Activated CD4-positive, alpha-beta T cell treated with anti-CD3 and anti-CD28 coated beads, Interleukin-2, Interleukin-4, amounts not matched to agents 100 ng/mL and 50 ng/mL, durations not matched to agents 16 hours and 8 hours (primary cell): ENCODE measurements at places on chromosomes 3 and 15.

GRCh38 chr3:170418422-170419398 is at the start of gene CLDN11:
Gene CLDN11, plus strand, starts transcription at chr3:170418868. Its CDS starts 199 bp downstream, at chr3:170419067.
- DNase-seq = no peak

GRCh38 chr3:18544146-18544545 is 119.0 kb upstream of the SATB1 start:
- no peak for DNase-seq

DNA sequence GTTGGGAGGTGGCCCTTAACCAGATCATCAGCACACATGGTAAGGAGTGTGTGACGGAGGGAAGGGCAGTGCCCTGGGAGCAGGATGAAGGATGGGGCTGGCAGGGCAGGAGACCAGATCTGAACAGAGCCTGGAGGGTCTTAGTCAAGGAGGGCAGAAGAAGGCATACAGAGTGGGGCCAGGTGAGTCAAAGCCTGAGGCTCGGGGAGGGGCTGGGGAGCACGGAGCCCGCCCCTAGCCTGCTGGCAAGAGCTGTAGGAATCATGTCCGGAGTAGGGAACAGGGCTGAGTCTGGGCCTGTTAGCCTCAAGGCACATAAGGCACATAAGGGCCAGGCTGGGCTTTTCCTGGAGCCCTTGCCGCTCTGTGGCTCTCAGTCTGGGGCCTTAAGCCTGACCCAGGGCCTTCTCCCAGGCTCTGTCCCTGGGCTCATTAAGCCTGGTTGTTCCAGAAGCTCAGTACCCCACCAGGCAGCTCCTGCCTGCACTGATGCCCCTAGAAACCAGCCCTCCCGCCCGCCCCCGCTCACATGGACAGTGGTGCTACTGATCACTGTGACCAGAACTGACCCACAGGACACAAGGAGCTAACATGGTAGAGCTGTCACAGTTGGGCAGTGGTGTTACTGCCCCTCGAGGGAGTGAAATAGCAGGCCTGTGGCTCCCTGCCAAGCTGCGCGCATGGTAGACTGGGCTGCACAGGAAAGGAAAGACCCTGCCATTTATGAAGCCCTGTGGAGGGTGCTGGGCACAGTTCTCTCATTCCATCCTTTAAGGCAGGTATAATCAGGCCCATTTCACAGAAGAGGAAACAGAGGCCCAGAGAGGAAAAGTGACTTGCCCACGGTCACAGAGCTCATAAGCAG is 14.6 kb downstream of the ISG20 start:
- DNase-seq = no peak

- no peak for DNase-seq
Measured at GRCh38 chr15:48049736-48050135, 71.1 kb upstream of the SLC24A5 start.

DNA sequence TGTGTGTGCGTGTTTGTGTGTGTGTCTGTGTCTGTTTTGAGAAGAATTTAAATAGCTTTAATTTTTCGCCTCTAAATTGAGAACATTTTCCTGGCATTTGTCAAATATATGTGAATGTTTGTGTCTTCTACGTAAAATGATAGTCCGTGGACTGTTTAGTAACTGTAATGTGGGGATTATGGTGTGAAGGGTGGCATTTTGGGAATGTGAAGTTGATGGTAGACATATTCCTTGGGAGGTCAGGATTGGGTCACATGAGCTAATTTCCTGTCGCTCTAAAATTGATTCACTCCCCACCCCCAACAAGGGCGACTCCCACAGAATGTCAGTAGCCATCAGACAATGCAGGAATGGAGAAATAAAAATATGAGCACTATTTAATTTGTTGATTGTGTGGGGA is 107.3 kb downstream of the ITPR1 start:
- DNase-seq = no peak

- DNase-seq = no peak
Measured at GRCh38 chr3:53039376-53039752, 6.5 kb downstream of the SFMBT1 start.

DNA sequence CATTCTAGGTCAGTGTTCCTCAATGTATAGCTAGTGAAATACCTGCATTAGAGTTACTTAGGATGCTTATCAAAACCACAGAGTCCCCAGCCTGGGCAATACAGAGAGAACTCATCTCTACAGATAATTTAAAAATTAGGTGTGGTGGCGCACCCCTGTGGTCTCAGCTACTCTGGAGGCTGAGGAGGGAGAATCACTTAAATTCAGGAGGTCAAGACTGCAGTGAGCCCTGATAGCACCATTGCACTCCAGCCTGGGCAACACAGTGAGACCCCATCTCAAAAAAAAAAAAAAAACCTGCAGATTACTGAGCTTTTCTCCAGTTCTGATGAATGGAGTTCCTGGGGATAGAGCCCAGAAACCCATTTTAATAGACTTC is 10.1 kb upstream of the MINDY2 start:
- DNase-seq = no peak

DNA sequence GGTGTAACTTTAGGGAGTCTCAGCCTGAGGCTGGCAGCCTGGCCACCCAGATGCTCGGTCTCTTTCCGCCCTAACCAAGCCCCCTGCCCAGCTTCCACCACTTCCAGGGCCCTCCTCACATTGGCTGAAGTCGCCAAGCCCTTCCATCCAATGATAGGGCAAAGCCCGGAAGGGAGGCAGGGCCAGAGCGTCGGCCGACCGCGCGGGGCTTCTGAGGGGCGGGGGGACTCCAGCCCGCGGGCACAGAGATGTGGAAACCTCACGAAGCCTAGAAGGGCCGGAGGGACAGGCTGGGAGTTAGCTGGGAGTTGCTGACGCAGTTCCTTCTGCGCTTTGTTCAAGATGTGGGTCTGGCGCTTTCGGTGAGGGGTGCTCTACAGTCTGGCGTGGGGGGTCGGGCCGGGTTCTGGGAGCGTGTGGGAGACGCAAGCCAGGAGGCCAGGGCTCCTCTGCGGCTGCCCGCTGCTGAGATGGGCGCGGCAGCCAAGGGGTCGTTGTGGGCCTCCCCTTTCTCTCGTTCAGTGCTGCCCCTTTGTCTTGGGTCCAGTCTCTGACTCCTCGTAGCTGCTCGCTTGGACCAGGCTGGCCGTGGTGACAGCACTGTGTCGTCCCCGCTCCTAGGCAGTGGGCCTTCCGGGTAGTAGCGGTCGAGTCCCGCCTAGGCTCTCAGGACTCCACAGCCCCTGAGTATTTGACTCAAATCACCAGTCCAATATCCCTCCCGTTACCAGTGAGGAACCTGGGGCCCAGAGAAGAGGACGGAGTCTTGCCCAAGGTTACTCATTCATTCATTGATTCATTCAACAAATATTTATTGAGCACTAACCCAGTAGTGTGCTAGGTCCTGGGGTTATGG is at the start of gene ZNF660:
Gene ZNF660, plus strand, starts transcription at position 319 of the 856 bp plus-strand sequence. CDS start 9,230 bp downstream, outside the sequence.
- DNase-seq = no peak

- DNase-seq = peak; percentile 38
Measured at GRCh38 chr3:30012941-30013543, 593.4 kb upstream of the TGFBR2 start.

- no peak for DNase-seq
Measured at GRCh38 chr15:33046329-33046728, 148.2 kb downstream of the FMN1 start.

GRCh38 chr3:126259411-126260391 is 79.3 kb upstream of the ALDH1L1 start:
- no peak for DNase-seq

GRCh38 chr3:61632568-61633175 is 71.3 kb downstream of the PTPRG start:
- DNase-seq = no peak

- DNase-seq = no peak
Measured at GRCh38 chr15:52439470-52439869, 89.2 kb downstream of the MYO5A start.

DNA sequence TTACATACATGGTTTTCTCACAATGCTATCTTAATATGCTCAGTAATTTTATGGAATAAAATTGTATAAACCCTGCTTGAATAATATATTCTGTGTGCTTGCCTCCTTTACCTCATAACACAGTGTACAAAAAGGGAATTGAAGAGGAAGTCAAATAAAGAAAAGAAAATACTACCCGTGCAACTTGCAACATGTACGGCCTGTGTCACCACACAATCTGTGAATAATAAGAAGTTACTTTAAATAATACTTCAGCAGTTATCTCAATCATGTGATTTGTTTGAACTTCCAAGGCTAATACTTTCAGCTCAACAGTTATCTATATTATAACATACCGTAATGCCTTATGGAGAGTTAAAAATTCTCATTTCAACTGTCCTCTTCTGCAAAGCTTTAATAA is 58.1 kb upstream of the SATB1 start:
- DNase-seq = no peak

DNA sequence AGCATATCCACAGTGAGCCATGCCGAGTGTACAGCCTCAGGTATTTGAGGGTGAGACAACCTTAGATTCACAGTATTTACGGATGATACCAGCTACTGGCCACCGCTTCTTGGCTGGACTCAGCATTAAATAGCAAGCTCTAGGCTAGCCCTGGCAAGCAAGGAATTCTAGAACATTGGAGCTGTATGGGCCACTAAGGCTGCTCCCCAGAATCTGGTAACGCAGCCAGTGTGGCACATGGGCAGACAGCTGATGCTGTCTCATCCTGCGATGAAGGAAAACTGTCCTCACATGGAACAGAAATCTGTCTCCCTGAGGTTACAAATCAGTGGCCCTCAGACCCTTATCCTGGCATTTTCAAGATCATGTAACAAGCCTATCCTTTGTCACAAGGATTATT is 57.6 kb upstream of the RGMA start:
- no peak for DNase-seq

GRCh38 chr3:134066158-134066541 is 36.4 kb upstream of the SLCO2A1 start:
- DNase-seq = no peak

- no peak for DNase-seq
Measured at GRCh38 chr15:85022860-85023403, 41.3 kb downstream of the PDE8A start.

GRCh38 chr3:178665747-178666146 is 129.5 kb downstream of the KCNMB2 start:
- DNase-seq = no peak

DNA sequence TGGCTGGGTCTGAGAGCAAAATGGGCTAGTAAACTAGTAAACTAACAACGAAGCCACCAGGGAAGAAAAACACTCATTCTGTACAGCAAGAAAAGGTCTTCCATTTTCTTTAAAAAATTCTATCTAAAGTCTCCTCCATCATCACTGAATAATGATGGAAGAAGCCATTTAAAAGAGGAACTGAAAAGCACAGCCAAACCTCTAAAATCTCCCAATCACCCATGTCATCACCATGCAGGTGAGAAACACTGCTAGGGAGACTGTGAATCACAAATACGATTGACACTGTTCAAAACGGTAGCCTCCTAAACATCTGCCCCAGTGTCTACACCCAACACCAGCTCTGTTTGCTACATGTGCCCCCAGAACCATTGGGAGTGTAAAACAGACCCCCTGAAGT is 140.4 kb downstream of the RORA start:
- DNase-seq = no peak

- DNase-seq = no peak
Measured at GRCh38 chr3:49606427-49606826, 52.1 kb downstream of the BSN start.

DNA sequence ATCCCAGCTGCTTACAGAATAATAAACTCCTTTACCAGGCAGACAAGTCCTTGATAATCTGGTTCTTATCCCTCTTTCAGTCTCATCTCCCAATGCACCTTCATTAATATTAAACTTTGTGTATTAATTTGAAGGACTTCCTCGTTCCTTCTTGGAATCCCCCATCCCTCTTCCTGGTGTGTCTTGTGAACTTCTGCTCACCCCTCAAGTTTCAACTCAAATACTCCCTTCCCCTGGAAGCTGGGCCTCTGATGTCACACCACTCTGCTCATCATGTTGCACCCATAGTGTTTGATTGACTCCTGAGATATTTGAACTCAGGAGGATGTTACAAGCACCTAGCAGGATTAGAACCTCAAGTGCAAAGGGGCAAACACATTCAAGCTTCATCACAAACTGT is 3.3 kb upstream of the STT3B start:
- DNase-seq = no peak

DNA sequence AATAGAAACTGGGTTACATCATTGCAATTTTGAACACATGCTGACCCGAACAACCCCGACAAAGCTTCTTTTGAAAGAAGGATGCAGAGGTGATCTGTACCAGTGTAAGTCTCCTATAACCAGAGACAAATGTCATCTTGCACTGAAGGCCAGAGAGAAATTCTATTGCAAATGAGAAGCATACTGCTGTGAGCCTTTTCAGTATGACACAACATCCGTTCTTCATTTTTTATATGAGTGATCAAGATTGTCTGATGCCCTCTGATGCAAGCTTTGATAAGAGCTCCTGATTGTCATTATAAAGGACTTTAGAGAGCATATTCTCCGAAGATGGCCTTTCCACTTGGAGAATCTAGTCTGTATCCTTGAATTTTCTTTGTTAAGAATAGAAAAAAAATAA is 36.9 kb downstream of the PCOLCE2 start:
- peak; percentile 48 for DNase-seq

DNA sequence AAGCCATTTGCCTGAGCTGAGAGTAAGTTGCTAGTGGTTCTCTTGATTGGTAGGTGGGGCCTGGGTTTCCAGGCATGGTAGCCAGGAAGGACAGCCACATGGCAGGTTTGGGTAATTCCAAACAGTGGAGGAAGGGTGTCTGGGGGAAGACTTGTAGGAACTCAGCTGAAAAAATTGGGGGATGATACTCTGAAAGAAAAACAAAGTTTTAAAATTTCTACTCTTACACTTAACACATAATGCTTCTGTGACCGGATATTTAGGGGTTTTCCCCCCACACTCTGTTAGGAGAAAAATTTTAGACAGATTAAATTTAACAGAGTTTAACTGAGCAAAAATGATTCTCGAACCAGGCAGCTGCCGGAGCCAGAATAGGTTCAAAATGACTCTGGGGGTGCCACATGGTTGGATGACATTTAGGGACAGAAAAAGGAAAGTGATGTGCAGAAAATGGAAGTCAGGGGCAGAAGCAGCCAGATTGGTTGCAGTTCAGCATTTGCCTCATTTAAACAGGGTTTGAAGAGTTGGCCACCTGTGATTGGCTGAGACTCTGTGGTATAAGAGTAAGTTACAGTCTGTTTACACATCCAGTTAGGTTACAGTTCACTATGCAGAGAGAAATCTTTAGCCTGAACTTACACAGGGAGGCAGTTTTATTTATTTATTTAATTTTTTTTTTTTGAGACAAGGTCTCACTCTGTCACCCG is 8.1 kb downstream of the B2M start:
- peak; percentile 86 for DNase-seq

- DNase-seq = no peak
Measured at GRCh38 chr15:90287101-90287500, 21.6 kb downstream of the NGRN start.
